ENCODE measurements at places on chromosomes 1 and 21.

GRCh38 chr1:163789911-163790310, 468.2 kb downstream of the NUF2 start:
- no peak for DNase-seq

DNA sequence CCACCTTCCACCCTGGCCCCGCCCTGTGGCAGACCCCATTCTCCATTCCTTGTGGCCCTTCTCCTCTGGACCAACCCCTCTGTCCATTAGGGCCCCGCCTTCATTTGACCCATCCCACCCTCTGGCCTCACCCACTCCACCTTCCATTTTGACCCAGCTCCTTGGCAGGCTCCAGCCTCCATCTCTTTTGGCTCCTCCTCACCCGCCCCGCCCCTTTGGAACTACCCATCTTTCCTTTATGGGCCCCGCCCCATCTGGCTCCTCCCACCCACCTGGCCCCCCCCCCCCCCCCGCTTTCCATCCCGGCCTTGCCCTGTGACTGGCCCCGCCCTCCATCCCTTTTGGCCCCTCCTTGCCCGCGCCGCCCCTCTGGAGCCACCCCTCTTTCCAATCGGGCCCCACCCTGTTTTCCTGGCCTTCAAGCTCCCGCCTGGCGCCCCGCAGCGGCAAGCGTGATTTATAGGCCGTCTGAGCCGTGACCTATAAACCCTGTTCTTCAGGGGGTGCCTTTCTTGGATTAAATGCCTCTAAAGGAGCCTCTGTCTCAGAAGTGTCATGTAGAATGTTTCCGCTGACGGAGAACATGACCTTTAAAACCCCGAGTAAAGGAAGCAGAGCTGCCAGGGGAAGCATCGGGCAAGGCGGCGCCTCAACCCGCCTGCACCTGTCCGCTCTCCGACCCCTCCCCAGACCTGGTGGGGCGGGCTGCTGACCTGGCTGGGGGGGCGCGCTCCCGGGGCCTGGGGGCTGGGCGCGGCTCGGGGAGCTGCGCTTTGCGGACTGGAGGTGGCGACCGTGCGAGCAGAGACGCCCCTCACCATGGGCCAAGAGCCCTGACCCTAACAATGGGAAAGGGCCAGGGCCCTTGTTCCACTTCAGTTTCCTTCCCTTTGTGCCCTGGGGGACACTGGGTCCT, 178.0 kb downstream of the CAMTA1 start:
- no peak for DNase-seq

DNA sequence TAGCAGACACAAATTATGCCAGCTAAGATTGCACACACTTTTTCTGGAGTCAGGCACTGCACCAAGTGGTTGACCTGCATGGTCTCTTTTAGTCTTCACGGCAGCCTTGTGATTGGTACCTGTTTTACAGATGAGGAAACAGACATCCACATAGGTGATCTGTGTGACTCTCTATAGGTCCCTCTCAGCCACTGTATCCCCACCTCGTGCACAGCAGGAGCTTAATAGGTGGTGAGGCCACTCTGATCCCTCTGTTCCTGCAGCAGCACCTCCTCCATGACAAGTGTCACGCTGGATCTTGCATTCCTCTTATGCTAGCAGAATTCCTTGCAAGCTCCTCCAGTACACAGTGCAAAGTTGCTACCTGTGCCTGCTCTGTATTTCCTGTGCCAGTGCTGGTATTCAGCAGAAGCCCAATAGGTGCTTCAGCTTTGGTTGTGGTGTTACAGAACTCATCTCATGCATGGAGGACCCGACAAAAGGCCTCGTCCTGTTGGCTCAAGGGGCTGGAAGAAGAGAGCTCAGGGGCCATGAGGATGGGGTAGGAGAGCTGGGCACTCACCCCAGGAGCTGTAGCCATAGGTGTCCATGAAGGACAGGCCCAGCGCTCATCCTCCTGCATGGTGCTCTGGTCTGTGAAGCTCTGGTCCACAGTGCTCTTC, 546.7 kb downstream of the PTPRU start:
- DNase-seq: no peak

DNA sequence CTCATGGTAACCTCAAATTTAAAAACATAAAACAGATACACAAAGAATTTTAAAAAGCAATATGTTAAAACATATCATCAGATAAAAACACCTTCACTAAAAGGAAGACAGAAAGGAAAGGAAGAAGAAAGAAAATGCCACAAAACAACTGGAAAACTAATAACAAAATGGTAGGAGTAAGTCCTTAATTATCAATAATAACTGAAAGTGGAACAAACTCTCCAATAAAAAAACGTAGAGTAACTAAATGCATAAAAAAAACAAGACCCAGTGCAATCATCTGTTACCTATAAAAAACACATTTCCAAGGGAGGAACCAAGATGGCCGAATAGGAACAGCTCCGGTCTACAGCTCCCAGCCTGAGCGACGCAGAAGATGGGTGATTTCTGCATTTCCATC, 47.1 kb upstream of the ACADM start:
- DNase-seq: no peak

GRCh38 chr1:215215846-215216245, 133.3 kb downstream of the KCNK2 start:
- DNase-seq: no peak

DNA sequence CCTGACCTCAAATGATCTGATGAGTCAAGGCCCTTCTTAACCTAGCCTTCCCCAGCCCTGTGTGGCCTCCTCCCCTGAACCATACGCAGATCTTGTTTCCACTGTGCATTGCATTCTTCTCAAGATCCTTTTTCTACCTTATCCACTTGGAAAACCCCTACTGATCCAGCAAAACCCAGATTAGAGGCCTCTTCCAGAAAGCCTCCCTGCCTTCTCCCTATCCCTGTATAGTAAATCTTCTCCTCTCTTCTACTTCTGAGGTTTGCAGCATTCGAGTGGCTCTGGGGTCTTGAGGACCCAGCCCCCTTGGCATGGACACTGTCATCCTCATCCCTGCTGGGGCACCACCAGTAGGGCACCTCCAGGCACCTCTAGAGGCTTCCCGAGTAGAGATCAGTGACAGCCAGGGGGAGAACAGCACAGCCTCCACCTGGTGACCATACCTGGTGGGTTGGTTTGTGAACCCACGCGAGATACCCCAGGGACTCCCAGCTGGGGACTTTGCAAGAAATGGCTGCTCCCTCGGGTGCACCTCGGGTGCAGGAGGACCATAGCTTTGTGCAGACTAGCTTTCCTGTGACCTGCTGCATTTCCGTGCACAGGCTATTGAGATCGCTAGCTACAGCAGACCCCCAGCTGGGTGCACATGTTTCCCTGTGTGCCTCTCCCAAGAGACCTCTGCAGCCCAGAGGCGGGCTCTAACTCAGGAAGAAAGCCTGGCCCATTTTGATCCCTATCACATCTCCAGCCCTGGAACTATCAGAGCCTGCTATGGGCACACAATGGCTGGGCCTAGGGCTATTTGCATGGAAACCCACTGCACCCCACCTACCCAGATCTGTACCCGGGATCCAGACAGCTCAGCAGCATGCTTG, 34.2 kb downstream of the MATN1 start:
- DNase-seq: no peak

DNA sequence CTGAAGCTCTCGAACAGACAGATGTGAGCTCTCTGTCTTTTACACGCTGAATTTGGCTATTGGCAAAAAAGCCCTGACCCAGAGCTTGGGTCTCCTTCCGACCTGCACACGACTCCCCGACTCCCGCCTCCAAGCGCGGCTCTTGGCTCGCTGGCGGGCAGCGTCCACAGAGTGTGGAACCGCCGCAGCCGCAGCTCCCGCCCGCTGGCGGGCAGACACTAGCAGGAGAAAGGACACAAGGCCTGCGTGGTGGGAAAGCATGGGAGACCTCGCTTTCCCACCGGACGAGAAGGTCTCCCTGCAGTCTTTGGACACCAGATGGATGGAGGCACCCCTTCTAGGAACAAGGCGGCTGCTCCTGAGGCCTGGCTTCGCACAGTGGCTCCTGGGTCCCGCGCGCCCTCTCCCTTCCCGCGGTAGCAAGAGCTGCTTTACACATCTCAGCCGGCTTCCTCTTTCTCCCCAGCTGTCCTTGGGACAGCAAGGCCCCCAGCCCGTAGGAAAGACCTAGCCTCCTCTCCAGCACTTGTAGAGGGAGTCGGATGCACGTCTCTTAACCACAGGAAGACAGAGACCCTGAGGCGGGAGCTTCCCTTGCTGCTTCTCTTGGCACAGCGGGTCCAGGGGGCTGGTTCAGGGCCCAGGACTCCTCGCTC, 92.1 kb downstream of the PRKAB2 start:
- no peak for DNase-seq

DNA sequence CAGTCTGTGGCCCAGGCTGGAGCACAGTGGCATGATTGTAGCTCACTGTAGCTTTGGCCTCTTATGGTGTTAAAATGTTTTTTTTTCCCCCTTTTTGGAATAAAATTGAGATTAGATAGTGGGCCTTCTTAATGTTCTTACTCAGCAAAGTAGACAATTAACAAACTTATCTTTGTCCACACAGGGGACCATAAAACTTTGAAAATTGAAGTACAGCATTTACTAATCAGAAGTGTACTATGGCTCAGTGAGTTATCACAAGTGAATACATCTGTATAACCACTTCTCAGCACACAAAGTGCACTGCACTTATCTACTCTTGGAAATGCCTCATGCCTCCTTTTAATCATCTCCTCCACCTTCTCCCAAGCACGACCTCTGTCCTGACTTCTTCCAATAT, 218.9 kb downstream of the PRDM2 start:
- no peak for DNase-seq

GRCh38 chr1:97368296-97368695, 552.5 kb downstream of the DPYD start:
- DNase-seq: no peak

- DNase-seq: no peak
Observed at GRCh38 chr1:66927528-66927927, 2.7 kb downstream of the MIER1 start.

GRCh38 chr1:13782634-13783360, 82.8 kb downstream of the PRDM2 start:
- peak; percentile 7 for DNase-seq

DNA sequence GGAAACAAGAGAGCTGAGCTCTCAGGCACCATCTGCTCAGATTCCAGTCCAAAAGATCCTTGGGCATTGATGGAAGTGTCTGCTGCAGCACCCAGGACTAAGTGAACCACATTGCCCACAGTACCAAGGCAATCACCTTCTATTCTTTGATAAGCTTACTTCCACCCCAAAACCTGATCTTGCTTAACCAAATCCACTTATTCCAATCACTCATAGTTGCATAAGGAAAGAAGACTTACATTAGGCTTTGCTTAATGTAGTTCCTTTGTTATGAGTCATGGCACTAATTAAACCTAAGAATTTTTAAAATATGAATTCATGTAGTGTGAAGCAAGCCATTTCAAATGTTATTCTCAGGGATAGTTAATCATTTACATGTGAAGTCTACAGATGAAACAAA, 84.5 kb downstream of the UCHL5 start:
- DNase-seq: no peak

- DNase-seq: peak; percentile 51
Observed at GRCh38 chr21:34544032-34544496, 32.1 kb upstream of the KCNE1 start.

DNA sequence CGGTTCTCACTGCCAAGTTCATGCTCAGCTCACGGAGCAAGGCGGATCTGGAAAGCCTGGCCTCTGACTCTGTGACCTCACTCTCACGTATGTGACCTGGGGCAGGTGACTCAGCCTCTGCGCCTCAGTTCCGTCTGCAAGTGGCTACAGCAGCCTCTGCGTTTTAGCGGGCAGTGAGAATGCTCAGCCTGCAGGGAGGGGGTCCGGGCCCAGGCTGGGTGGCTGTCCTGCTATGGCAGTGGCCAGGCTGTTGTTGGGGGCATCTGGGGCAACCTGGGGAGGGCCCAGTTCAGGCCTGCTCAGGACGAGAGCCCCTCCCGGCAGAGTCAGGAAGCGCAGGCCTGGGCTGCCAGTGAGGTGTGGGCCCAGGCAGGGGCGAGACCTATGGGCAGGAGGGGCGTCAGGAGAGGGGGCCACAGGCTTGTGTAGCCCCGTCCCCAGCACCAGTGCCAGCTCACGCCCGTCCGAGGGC, 27.9 kb downstream of the ARHGEF16 start:
- DNase-seq: no peak

DNA sequence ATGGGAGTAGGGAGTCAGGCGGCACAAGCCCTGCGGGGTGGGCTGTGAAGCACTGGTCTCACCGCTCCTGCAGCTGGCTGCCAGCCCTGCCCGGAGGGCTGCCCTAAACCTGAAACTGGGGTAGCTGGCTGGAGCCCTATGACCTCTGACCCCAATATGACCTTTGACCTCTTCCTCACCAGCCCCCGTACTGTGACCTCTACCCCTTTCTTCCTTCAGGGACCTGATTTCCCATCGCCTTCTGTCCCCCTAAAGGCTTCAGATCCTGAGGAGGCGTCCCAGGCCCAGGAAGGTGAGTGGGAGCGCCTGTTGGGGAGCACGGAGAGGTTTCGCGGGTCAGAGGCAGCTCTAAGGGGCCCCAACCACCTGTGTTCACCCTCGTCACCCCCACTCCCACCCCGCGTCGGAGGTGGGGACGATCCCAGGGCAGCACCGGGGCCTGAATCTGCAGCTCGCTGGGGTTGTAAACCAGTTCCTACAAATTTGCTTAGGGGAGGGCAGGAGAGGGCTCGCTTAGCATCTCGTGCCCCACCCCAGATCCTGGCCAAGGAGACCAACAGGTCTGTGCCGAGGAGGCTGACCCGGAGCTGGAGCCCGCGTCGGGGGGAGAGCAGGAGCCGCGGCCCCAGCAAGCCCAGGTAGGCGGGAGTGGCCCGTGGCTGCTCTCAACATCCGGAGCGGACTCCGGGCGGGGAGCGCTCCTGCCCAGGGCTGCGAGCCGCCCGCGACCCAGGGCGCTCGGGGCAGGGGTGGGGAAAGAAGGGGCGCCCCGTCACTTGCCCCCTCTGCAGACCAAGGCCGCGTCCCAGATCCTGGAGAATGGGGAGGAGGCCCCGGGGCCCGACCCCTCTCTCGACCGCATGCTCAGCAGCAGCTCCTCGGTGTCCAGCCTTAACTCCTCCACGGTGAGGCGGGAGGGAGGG, 7.3 kb downstream of the SYTL1 start:
- DNase-seq: no peak

DNA sequence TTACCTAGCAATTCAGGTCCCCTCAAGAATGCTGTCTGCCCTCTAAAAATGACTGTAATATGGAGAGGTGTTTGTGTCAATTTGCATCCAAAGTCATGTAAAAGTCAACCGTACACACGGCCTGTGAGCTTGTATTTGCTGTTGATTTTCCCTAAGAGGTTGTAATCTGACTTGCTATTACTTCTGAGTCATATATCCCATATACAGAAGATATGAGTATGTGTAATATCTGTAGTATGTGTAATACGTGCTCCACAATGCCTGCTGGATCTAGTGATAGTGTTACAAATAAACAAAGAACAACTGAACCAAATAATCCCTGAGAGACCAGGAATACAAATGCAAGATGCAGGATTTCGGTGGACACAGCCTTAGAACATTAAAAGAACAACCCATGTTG, 1.4 kb upstream of the KCNJ6 start:
- no peak for DNase-seq

- no peak for DNase-seq
Observed at GRCh38 chr1:116153692-116154031, 42.5 kb downstream of the MAB21L3 start.
